ENCODE measurements at places on chromosomes 12 and 14.

DNA sequence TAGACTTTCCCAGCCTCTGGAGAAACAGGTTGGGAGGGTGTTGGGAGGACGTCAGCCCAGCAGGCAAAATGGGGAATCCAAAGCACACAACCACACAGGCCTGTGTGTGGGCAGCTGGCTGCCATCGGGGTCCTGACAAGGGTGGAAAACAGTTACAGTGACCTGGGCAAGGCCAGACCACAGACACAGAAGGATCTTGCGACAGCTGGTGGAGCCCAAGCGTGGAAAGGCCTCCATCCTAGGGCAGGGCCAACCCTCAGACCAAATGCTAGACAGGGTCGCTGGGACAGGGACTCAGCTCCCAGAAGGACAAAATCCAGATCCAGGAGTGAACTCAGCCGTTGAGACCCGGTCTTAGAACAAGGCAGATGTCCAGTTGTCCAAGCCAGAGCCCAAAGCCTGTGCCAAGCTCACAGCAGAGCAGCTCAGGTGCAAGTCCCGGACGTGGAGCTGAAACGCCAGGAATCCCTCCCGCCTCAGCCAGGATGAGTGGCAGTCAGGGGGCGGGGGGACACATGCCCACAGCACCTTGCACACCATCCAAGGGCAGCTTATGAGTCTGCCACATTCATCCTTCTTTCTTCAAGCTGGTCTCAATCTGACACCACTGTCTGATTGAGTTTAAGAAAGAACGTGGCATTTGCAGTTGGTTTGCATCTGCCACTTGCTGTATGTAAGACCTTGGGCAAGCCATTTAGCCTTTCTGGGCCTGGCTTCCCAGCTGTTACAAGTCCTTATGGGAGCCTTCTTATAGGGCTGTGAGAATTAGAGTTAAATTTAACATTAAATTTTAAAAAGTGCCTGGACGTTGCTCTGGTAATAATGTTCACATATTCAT, 37.6 kb downstream of the DEGS2 start:
- no peak for DNase-seq

GRCh38 chr12:106712768-106713167, 61.7 kb upstream of the RIC8B start:
- no peak for DNase-seq

DNA sequence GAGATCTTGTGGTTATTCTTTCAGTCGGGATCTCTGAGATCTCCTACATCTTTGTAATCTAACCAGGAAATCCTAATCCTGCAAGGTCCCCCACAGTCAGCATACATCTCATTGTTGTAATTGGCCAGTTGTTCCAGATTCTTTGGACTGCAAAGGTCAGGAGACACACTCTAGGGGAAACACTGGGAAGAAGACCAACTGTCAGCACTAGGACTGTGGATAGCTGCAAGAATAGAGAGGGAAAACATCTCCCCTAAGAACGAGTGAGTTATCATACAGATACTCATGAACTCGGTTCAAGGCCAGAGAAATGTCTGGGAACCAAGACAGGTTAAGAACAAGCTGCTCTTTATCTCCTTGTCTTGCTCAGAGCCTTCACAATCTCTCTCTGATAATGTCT, 217.9 kb upstream of the TMPO start:
- DNase-seq: no peak

DNA sequence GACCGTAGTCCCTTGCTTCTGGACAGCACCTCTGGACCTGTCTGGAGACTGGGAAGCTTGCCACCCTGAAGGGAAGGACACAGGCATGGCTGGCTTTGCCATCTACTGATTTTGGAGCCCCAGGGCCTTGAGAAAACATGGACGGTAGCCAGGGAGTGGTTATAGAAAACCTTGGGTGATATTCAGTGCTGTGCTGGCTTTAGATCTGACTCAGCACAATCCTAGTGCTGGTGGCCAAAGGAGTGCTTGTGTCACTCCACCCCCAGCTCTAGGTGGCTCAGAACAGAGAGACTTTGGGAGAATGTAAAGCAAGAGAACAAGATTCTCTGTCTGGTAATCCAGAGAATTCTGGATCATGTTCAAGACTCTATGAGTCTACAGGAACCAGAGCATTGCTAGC, 214.5 kb upstream of the IGF1 start:
- DNase-seq: no peak

DNA sequence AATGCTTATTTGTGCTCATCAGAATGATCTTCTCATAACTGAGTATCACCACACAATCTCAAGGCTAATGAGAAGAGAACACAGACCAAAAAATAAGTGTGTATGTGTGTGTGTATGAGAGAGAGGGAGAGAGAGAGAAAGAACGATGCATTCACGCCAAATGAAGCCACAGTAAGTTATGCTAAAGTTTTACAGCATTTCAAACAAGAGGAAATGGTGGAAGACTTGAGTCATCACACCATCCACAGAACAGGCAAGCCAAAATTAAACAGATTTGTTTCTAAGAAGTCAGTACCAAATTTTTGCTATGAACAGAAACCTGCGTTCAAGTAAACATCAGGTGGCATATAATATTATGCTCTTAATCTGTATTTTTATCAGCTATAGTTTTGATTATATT, 141.2 kb downstream of the MED13L start:
- no peak for DNase-seq

DNA sequence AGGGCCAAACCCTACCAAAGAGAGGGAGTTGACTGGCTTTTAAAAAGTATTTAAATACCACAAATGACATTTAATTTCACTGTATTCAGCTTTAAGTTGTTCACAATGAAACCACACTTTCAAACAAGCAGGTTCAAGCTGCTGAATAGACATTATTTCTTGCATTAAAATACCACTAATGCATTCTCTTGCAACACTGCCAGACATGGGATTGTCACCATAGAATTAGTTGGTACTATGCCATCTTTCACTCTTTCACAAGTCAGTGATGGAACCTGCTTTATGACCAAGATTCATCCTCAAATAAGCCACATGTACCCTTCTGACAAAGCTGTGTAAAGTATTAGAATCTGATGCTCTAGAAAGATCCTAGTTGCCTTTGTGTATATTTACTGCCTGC, 239.4 kb downstream of the PAWR start:
- DNase-seq: no peak

- peak; percentile 9 for DNase-seq
Observed at GRCh38 chr12:32025906-32026305, 66.7 kb downstream of the RESF1 start.

DNA sequence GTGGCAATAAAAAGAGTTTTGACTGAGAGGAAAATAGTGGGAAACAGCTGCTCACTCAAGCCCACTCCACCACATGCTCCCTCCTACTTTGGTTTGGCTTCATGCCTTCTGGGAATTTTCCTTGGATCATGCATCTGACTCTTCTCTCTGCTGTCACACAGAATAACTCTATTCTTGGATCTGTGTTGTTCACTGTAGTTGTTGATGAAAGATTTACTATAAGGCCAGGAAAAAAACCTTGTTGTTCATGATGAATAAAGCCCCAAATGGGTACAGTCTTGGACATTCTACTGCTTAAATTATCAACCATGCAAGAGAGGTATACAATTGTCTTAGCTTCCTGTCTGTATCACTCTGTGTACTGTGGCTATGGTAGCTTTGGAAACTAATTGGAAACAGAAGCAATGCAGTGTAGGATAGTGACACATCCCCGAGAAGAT, 70.5 kb downstream of the TMX1 start:
- no peak for DNase-seq

GRCh38 chr14:104114421-104115130, 23.8 kb upstream of the KIF26A start:
- no peak for DNase-seq

DNA sequence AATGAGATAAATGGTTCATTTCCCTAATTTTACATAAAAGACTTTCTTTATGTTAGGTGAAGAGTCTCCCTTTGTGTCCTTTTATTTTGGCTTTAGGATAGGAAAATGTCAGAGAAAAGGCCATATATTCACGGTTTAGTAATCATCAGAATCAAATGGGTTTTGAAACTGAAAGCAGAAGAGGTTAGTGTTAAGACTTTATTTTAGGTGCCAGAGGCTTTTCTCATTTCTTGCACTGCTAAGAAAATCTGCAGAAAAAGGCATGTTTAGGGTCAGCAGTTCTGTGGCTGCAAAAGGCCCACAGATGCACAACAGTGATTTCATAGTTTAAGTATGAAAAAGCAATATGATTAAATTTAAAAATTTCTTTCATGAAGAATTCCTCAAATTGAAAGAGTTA, 80.4 kb upstream of the SINHCAF start:
- no peak for DNase-seq

DNA sequence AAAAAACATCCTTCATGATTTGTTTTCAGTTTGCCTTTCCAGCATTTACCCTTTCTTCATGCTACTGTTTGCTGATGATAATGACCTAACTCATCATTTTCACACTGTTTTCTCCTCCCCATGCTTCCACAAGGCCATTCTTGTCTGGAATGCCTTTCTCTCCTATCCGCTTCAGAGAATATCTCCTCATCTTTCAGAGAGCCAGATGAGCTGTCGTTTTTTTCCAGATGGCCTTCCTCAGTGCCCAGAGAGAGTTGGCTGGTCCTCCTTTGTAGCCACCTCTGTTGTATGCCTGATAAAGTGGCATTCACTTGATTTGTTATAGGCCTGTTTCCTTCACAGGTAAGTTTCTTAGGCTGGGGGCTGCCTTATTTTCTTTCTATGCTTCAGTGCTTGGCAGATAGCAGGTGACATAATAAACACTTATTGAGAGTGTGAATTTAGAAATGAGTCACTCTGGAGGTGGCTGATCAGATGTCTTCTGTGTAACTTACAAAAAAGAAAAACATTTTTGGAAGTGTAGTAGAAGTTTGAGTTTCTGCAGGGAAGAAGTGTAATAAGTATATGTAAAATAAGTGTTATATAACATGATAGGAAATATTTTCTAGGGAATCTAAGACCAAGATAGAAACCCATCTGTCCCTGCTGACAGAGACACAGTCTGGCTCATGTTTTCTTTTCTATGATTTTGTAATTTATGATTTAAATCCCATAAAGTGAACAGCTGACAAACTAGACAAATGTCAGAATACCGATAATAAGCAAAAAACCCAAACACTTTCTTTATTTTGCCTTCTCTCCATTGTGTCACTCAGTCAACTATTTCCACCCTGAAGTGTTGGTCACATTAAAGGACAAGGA, 174.5 kb downstream of the DACT1 start:
- DNase-seq: no peak

DNA sequence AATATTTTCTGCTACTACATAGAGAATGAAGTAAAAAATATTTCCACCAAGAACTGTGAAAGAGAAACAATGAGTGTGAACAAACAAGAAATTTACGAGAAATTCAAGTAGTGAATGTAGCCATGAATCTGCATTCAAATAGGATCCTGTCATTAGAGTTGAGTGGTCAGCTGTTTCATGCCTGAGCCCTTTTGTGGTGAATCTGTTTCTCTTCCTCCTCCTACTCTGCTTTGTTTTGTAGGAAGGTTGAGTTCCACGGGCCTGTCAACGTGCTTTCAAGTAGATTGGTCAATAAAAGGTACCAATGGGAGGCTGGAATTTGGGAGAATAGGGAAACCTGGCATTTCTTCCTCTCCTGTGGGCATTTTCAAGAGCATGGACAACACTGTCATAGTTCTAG, 1749.6 kb upstream of the FLRT2 start:
- DNase-seq: no peak

- DNase-seq: no peak
Observed at GRCh38 chr12:113082486-113083148, 26.1 kb downstream of the DTX1 start.

GRCh38 chr14:75317148-75317547, 38.5 kb downstream of the FOS start:
- DNase-seq: no peak

- no peak for DNase-seq
Observed at GRCh38 chr12:124045671-124046455, 72.8 kb downstream of the ZNF664 start.

- no peak for DNase-seq
Observed at GRCh38 chr12:113462998-113463745, 8.5 kb downstream of the LHX5 start.

DNA sequence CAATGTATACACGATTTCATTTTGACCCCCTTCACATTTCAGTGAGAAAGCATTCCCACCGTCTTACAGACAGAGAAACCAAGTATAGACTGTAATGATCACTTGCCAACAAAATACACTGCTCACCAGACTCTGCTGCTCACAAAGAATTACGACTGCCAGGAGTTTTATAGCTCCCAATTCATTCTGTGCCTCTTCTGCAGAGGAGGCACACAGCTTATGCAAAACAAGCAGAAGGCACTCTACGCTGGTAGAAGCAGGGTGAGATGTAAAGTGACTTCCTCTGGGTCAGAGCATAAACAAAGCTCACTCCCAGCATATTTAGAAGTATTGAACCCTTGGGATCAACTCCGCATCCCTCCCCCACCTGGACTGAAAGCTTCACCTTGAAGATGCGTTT, 14.6 kb downstream of the SPTB start:
- DNase-seq: no peak
